Activated T-cell treated with anti-CD3 and anti-CD28 coated beads, Interleukin-2, amount 50 U/mL, for 4 hours (primary cell): ENCODE measurements at places on chromosomes 3 and 15. TPM values are rescaled to one million over a fixed set of nuclear protein-coding genes. Genes with fewer than 3 reads are reported as not detected.

DNA sequence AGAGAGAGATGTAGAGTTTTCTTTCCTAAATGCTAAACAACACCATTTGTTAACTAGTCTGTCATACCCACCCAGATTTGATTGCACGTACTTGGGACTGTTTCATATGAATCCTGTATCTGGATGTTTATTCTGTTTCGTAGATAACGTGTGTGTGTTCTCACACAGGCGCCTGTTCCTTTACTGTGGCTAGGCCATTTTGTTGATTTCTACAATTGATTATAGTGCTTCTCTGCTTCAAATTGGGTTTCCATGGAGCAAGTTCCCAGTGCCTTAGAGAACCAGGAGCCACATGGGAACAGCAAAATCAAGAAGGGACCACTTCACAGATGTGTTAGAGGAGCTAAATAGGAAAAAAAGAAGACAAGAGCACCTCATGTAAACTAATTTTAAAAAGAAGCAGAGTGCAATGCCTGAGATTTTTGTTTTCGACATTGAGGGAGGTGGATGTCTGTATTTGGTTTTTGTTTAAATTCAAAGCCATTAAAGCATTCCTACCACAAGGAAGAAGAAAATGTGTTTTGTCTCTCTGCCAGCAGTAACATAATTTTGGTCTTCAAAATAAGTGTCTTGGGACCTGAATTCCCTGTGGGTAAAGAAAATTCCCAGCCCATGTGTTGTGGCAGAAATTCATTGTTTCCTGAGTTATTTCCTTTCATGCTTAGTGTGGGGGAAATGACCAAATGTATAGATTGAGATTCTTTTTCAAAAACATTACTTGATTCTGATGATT, 424.0 kb upstream of the C2CD4B start:
- DNase-seq, result no peak

- DNase-seq, result no peak
Observed at GRCh38 chr3:42653560-42654330, at the start of gene ZBTB47. TSS of gene ZBTB47 (plus strand) at chr3:42653697. CDS start at chr3:42658356, 4,659 bp downstream.

GRCh38 chr3:55406696-55407425, 80.2 kb downstream of the WNT5A start:
- no peak for DNase-seq

- peak; percentile 24 for DNase-seq
Observed at GRCh38 chr3:125055331-125055912, 375 bp downstream of the HEG1 start.

DNA sequence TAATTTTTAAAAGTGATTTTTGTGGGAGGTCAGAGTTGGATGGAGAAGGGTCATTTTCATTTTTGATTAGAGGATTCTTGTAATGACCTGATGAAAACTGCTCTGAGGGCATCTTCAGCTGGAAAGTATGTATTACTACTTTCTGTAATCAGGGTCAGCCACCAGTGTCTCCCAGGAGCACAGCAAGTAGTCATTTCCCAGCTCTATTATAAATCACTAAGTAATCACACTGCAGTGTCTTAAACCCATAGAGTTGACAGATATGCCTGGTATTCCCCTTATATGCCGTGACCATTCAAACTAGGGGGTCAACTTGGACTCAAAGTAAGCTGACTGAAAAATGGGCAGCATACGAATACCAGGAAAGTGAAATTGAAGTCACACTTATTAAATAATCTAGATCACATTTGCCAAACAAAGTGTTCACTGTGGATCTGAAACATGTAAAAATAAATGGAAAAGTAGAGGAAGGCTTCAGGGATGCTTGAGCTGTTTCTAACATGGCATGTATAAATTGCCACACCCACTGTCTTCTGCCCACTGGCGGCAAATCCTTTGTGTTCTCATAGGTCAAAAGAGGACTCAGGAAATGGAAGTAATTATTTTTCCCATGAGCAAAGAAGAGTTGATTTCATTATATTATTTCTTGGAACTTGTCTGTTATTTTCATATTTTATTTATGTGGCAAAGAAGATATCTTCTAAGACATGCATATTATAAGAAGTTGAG, 105.7 kb downstream of the MBNL1 start:
- no peak for DNase-seq

DNA sequence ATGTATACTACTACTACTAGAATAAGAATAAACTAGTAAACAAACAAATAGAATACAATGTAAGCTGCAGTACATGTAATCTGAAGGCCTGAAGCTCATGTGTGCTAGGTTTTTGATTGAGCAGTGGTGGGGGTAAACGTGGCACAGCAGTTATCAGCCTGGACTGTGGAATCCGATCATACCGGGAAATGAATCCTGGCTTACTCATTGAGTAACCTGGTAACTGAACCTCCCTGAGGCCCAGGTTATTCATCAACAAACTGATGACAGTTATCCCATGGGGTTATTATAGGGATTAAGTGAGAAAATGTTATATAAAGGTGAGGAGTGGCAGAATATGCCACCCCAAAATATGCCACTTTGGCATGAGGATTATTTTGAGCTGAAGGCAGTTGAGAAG, 339.1 kb downstream of the FHIT start:
- DNase-seq, result no peak

- DNase-seq, result no peak
Observed at GRCh38 chr3:11609481-11609880, 34.2 kb downstream of the VGLL4 start.

DNA sequence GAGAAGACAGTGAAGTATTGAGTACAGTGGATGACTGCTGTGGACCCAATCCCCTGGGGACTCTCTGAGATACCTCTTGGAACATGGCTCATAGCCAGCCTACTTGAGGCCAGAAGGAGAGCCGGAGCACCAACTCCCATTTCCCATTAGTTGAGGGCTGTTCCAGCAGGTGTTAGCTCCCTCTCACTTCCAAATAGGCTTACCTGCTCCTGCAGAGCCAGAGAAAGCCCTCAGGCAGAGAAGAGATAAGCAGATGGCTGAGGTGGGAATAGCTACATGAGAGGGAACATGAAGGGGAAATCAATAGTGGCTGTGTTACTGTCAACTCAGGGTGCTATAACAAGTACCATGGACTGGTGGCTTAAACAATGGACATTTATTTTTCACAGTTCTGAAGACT, 4.6 kb upstream of the CCK start:
- no peak for DNase-seq

- DNase-seq, result no peak
Observed at GRCh38 chr3:65814845-65815578, 223.7 kb downstream of the MAGI1 start.

- no peak for DNase-seq
Observed at GRCh38 chr3:132550579-132551305, 46.3 kb upstream of the ACKR4 start.

DNA sequence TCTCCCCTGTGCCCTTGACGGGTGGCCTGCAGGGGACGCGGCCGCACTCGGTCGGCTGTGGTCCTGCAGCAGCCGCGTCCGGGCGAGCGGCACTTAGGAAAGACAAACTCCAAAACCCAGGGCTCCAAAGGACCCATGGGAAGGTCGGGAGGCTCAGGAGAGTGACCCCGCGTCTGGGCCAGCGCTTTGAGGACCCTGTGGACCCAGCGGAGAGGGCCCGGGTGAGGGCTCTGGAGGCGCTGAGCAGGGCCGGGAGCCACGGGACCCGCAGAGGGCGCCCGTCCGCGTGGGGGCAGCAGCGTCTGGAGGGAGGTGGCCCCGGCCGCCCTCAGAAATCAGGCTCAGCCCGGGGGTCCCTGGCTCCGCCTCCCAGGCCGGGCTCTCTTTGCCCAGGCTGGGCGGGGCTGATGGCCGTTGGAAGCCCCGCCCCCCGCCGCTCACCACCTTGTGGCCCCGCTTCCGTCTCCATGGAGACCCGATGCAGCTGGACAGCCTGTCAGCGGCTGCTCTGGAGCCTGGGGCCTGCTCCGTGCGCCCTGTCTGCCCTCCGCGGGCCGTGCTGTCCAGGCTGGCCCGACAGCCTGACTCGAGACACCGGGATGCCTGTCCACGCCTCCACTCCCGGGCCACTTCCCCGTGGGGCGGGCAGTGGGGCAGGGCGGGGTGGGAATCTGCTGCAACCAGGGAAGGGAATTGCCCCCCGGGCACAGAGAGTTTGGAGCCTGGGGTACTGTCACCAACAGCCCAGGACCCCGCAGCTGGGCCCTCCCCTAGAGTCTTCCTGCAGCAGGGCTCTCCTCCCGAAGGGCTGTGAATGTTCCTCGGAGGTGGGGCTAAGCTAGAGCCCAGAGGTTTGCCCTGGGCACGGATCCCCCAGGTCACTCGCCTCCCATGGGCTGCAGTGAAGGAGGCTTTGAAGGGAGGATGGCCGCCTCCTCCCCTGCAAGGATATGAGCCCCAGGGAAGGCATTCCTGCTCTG, 34.8 kb upstream of the RPL32 start:
- no peak for DNase-seq

DNA sequence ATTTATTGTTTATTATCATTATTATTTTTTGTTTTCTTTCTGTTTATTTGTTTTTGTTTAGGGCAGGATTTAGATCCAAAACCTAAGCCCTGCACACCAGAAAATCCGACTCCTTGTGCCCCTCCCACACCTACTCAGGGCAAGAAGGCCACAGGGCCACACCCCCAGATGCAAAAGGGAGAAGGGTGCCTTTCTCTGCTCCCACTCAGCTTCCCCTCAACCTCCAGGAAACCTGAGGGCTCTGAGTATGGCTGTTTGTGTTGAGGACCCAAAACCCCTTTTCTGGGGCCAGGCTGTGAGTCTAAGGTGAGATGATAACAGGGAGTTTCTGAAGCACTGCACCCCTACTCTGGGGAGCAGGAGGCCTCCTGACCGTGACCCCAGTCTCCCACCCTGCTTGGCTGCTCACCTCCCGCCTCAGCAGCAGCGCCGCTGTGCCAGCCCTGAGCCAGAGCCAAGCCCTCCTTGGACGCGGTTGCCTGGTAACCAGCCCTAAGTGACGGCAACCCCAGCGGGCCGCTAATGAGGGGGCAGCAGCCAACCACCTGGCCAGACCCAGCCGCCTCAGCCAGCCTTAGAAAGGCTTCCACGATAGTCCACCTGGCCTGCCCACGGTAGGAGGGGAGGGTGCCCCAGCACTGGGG, 6.4 kb upstream of the C15orf39 start:
- DNase-seq, result no peak

DNA sequence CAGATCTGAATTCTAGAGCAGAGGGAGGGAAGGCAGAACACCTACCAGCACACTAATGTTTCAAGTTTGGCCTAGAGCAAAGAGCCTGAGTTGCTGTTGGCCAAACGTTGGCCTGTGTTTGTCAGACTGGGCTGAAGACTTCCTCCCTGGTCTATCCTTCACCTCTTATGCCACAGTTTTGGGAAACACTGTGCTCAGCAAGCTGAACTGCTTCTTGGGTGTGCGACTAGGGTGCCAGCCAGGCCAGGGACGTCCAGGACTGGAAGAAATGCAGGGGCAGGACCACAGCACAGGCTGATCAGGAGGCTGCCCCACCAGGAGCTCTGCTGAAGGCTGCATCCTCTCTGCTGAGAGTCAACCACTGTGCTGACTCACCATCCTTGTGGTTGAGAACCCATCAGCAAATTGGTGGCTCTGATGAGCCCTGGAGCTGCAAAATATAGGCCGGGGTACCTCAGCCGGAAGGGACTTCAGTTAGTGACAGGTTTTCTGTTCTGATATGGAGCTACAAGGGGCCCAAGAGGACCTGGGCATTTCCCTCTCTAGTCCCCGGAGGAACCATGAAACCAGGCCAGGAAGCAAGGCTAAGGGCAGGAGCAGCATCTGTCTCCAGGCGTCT, 131.6 kb upstream of the RASGRP1 start:
- peak; percentile 57 for DNase-seq

DNA sequence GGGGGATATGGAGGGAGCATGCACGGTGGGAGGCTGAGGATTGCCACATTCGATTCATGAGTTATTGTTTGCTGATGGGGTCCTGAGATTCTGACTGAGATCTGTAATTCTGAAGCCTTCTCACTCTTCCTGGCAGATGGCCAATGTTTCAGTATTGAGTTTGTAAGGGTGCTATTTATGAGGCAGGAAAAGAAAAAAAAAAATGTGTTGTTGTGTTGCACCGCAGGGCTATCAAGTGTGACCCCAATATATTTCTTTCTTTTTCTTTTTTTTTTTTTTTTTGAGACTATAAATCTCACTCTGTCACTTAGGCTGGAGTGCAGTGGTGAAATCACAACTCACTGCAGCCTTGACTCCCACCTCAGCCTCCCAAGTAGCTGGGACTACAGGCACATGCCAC, 3.2 kb upstream of the SENP2 start:
- no peak for DNase-seq

- no peak for DNase-seq
Observed at GRCh38 chr15:77036537-77037387, 34.1 kb downstream of the TSPAN3 start.

- DNase-seq, result no peak
Observed at GRCh38 chr3:172009803-172010202, 29.6 kb upstream of the FNDC3B start.

DNA sequence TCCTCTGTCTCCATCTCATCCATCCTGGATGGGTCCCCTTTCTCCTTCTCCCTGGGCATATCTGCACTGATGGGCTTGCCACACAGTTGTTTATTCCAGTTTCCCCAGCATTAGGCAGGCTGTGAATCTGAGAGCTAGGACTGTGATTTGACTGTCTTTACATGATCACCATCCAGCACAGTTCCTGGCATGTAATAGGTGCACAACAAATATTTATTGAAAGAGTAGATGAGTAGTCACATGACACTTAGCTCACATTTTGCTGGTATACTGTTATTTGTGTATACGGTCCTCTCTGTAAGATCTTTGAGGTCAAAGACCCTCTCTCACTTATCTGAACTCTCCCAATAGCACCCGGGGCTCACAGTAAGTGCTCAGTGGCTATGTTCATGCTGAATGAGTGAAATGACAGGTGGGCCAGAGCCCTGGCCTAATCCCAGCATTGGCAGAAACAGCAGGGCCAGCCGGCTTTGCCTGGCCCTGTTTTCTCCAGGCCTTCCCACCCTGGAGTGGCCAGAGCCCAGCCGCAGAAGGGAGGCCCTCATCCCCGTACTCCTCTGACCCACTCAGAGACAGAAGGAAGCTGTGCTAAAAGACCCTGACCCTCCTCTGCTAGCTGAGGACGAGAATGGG, 16.2 kb upstream of the BAHD1 start:
- DNase-seq, result no peak

LRRIQ4 gene
- not detected for total RNA-seq

DNA sequence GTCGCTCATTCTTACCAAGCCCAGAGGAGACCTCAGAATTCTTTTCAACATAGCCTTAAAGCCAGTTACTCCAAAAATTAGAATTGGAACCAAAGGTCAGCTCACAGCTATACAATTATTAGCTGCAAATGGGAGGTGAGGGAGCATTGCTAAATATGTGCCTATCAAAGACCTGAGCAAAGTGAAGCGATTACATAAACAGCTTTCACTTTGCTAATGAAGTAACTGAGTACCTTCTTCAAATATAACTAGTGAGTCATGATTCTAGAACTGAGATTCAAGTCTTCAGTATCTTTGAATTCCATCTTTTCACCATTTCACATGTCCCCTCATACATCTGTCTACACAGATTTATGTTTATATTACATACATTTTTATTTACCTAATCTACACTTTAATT, 122.6 kb downstream of the P2RY1 start:
- DNase-seq, result no peak

PFN2 gene
- total RNA-seq, result 4.1 TPM

DNA sequence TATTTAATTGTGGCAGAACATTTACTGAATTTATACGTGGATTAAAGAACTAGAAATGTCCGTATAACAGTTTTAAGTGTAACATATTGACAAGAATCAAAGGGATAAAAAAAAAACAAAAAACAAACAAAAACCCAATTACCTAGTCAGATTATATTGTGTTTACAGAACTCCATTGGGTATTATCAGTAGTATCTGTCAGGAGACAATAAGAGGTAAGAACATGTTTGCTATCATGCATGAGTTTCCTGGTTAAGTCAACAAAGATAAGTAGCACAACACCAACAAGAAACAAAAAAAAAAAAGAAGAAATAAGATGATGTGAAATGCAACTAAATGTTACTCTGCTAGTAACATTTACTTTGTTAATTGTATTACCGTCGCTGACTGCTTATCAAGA, 570.6 kb downstream of the ZBBX start:
- DNase-seq, result no peak
